ENCODE measurements at places on chromosomes 16 and 17.

DNA sequence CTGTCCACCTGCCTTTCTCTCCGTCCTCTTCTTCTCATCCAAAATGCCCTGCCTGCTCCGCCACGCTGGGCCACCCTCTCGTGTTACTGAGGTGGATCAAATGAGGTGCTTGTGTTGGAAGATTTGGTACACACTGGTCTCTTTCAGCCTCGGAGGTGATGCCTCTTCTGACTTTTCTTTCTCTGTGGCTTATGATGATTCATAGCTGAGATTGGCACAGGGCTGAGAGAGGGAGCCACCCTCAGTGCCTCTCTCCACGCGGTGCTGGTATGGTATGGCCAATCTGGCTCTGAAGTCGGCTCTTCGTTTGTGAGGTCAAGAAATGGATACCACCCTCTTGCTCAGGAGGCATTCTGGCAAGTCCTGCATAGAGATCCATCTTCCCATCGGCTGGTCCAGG is 82.4 kb downstream of the PLCG2 start:
- no peak for DNase-seq

- peak; percentile 31 for DNase-seq
These were observed 4.1 kb upstream of the MRPL58 start for GRCh38 chr17:75008373-75008772.

- DNase-seq: no peak
These were observed 1297.6 kb upstream of the GOT2 start for GRCh38 chr16:60031740-60032139.

GRCh38 chr17:81163703-81164370 is 1.5 kb upstream of the PVALEF start:
- DNase-seq: no peak

DNA sequence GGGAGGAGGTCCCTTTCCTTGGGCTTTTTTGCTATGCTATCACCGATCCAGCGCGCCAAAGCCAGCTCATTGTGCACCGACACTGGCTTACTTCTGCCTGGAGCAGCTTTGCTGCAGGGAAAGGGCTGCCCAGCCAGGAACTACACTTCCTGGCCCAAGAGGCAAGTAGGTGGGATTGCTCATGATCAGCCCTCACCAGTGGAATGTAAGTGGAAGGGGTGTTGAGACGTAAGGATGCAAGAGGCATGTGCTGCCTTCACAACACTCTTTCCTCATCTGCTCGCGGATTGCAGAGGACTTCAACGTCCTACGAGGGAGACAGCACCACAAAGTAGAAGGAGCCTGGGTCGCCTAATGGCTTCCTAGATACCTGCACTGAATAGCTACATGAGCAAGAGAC is 104.3 kb upstream of the FOXF1 start:
- no peak for DNase-seq

DNA sequence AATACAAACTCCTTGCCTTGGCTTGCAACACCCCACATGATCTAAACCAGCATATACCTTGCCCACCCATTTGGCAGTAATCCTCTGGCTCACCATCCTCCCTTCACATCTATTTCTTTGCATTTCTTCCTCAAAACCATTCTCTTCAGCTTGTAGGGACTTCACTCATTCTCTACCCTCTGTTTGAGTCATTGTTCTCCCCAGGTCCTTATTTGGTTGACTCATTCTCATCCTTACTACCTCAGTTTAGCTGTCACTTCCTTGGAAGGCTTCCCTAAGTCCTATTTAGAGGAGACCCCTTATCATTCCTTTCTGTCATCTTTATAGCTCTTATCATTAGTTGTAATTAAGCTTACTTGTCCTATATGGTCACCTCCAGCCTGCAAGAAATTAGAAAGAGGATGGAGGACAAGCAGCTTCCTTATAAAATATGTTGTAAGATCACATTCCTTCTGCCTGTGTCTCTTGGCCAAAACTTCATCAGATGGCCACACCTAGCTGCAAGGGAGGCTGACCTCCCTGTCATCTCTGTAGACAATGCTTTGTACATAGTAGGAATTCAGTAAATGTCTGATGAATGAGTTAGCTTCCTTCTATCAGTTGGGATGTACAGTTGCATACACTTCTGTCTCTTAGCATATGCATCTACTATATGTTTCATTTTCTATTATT is 1.7 kb downstream of the TTC19 start:
- DNase-seq: no peak

- DNase-seq: no peak
These were observed 36.5 kb upstream of the ADGRG1 start for GRCh38 chr16:57591870-57592485.

GRCh38 chr16:24758373-24758772 is 28.9 kb downstream of the TNRC6A start:
- DNase-seq: no peak

DNA sequence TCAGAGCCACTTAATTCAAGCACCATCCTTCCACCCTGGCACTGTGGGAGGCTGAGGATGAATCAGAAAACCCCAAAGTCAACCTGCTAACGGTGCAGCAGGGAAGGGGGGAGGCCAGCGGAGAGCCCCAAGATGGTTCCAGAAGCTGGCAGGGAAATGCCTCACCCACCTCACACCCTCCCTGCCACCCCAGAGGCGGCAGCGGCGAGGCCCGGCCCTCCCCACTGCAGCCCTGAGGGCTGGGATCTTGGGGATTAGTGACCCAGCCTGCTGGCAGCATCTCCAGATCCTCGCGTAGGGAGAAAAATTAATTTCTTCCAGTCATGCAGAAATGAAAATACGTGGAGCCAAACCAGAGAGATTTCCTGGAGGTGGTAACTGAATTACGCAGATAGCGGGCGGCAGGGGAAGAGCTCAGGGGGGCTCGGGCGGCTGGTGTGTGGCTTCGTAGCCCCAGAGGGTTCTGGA is 38.2 kb downstream of the CBFA2T3 start:
- DNase-seq: no peak

- no peak for DNase-seq
These were observed 118.5 kb downstream of the USP22 start for GRCh38 chr17:20924306-20924705.

Data from COR-L47 (cell line).